ENCODE measurements at places on chromosomes 3 and 15. TPM values are rescaled to one million over a fixed set of nuclear protein-coding genes. Genes with fewer than 3 reads are reported as not detected.

DNA sequence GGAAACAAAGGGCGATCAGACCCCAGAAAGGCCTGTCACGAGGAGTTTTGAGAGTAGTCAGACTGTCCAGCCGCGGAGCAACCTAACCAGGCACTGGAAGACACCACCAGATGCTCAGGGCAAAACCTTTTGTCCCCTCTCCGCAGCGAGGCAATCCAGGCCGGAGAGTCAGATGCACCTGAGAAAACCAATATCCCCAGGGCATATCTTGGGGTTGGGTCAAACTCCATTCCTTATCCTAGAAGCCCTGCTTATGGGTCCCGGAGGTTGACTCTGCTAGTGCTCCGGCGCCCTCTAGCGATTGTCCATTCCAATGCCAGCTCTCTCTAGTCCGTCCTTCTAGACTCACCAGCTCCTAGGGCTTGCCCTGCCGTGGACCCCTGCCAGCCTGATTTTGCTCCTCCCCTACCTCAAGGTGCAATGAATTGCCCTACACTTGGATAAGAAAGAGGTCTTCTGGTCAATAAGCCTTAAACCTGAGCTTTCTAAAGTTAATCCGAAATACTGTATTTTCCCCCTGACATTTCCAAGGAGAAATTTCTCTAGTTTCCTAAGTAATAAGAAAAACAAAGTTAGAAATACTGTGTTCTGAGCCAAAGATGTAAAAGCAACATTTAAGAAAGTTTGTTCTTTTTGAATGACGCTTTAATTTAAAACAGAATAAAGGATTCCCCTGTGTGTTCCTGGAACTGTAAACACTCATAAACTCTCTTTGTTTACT lies 5.5 kb downstream of the CPNE4 start:
- no peaks in the 10 kb centered on the region for H3K36me3 ChIP-seq
- peak; percentile 93 for DNase-seq
- H3K27ac ChIP-seq = no peak overlapping the region
- H3K27me3 ChIP-seq = peaks cover 20% of the 10 kb centered on the region
- peaks cover 11% of the 10 kb centered on the region for H3K4me1 ChIP-seq

- no peaks in the 10 kb centered on the region for H3K27me3 ChIP-seq
- DNase-seq = peak; percentile 53
- H3K36me3 ChIP-seq = no peaks in the 10 kb centered on the region
- H3K27ac ChIP-seq = peak overlapping the region; percentile 99
These were observed 1.0 kb downstream of the CGGBP1 start for GRCh38 chr3:88057630-88058305.

The CDHR4 gene
- polyA plus RNA-seq = 0.47 TPM

- H3K4me1 ChIP-seq = no peaks in the 10 kb centered on the region
- DNase-seq = no peak
- no peaks in the 10 kb centered on the region for H3K27me3 ChIP-seq
- no peak overlapping the region for H3K27ac ChIP-seq
- H3K36me3 ChIP-seq = no peaks in the 10 kb centered on the region
These were observed 338.2 kb upstream of the SLCO3A1 start for GRCh38 chr15:91515188-91515754.

The SST gene
- polyA plus RNA-seq = 317 TPM

- H3K27me3 ChIP-seq = no peaks in the 10 kb centered on the region
- no peak overlapping the region for H3K4me3 ChIP-seq
- H3K4me1 ChIP-seq = no peaks in the 10 kb centered on the region
- H3K27ac ChIP-seq = no peak overlapping the region
- no peaks in the 10 kb centered on the region for H3K36me3 ChIP-seq
These were observed 352.1 kb downstream of the CHST2 start for GRCh38 chr3:143471705-143472104.

The TEX264 gene
- 51.4 TPM for polyA plus RNA-seq

The APOD gene
- polyA plus RNA-seq = 223 TPM
